ENCODE measurements at places on chromosomes 5 and 9.

DNA sequence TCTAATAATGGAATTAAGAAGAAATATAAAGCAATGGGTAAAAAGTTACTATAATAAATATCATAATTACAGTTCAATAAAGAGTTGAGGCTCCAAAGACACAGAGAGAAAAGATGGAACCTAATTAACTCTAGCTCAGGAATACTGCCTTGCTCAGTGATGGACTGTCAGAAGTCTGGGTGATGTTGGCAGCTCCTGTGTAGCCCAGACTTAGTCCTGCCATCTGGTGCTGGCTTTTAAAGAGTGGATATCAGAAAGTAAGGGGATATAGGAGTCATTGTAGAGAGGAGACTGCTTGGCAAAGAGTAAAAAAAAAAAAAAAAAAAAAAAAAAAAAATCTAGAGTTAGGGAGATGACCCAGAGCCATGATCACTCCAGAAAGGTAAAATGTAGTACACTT lies 551.9 kb upstream of the DMAC1 start:
- no peak for DNase-seq

GRCh38 chr5:165783024-165783423 lies 2277.6 kb downstream of the MAT2B start:
- no peak for DNase-seq

DNA sequence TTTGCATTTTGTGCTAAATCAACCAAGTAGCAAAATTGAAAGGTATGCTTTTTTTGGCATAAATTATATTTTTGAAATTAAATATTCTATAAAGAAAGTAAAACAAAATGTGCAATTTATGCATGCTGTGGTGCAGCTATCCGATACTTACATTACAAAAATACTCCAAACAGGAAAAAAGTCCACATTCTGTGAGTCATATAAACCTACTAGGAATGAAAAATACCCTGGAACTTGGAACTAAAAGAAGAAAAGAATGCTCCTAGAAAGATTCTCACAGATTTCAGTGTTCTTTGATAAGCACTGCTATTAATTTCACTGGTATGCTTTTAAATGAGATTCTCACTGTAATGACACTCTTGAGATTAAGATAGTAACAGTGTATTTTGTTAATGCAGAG lies 92.6 kb downstream of the OSMR start:
- DNase-seq: no peak

- DNase-seq: no peak
These were observed 263.3 kb downstream of the TMEM167A start for GRCh38 chr5:82813861-82814260.

DNA sequence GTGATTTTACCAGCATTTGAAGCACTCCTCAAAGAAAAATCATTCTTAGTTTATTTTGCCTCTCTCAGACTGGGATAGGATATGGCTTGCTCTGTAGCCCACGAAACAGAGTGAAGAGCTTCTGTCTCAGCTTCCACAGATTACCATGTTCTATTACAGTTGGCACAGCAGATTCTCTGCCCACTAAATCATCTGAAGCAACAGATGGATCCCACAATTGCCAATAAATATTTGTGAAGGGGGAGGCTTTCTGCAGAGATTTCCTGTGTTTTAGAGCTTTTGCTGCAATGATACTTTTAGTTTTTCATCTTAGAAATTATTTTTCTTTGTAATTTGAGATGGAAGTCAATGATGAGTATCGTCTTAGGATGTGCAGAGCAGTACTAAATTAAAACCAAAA lies 12.3 kb upstream of the MAP3K1 start:
- DNase-seq: no peak

DNA sequence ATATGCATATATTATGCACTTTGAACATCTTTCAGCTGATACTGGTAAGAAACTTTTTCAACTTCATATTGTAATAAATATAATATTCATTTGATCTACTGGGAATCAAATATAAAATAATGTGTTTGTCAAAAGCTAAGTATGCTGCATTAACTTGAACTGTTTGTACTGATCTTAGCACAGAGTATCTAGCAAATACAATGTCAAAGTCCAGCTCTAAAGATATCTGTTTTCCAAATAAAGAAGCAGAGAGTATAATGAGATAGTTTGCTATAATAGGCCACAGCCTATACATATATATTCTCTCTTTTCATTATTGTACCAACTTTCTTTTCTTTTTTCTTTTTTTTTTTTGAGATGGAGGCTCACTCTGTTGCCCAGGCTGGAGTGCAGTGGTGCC lies 417.0 kb downstream of the TMEM161B start:
- no peak for DNase-seq

GRCh38 chr5:83589786-83590185 lies 118.2 kb downstream of the VCAN start:
- peak; percentile 58 for DNase-seq

DNA sequence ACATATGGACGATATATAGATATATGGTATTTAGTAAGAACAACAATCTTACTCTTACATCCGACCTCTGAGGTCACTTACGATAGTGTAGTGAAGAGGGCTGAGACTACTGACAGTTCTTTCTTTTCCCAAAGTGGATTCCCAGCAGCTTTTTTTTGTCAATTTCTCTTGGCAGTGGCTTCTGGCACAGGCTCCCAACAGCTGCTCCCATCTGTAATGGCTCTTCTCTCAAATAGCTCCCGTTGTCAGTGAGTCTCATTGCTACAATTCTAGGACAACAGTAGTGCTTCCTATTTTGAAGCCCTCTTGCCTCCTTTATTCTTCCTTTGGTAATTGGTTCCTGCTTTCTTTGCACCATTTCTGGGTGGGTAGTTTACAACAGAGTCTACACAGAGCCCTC lies 68.4 kb downstream of the SLC25A46 start:
- no peak for DNase-seq

DNA sequence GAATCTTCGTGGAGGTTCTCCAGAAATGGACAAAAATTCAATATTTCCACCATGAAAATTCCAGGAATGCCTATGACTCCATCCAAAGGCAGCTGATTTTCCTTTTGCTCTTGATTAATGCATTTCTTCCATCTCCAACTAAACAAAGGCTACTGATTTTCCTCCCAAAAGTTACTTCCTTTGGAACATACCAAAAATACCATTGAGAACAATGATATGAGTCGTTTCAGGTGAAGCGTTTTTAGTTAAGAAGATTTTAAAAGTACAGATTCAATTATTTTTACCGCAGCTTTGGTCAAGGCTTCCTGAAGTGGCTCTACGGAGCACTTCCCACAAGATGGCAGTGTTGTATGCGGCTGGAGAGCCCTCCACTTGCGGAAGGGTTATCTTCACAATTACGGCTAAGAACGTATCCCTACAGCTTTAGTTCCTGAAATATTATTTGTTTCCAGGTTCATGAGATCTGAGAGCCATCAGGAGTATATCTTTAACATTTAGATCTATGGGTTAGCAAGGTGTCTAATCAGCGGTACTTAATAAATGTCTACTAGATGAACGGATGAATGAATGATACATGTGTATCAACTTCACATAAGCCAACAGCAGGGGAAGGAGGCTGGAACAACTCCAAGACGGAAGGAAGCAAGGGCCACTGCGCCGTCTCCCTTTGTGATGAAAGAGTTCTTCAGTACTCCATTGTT lies 35.9 kb upstream of the ARSB start:
- peak; percentile 19 for DNase-seq

DNA sequence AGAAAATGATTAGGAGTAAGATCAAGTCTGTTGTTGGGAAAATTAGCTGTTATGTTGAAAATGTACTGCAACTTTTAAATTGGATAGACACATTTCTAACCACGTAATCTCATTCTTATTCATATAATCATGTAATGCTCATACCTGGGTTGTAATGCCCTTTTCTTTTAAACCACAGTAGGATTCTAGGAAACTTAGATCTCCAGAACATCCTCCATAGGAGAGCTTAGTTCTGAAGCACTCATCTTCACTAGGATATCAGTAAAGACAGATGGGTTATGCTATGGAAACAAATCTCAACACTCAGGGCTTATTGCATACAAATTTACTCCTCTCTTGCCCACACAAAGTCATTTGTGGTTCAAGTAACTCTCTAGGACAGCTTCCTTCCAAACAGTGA lies 34.8 kb upstream of the ANXA1 start:
- DNase-seq: no peak

GRCh38 chr9:121376214-121376830 lies 6.3 kb upstream of the STOM start:
- DNase-seq: no peak

- DNase-seq: no peak
These were observed 37.6 kb downstream of the MARCHF6 start for GRCh38 chr5:10391130-10391529.

DNA sequence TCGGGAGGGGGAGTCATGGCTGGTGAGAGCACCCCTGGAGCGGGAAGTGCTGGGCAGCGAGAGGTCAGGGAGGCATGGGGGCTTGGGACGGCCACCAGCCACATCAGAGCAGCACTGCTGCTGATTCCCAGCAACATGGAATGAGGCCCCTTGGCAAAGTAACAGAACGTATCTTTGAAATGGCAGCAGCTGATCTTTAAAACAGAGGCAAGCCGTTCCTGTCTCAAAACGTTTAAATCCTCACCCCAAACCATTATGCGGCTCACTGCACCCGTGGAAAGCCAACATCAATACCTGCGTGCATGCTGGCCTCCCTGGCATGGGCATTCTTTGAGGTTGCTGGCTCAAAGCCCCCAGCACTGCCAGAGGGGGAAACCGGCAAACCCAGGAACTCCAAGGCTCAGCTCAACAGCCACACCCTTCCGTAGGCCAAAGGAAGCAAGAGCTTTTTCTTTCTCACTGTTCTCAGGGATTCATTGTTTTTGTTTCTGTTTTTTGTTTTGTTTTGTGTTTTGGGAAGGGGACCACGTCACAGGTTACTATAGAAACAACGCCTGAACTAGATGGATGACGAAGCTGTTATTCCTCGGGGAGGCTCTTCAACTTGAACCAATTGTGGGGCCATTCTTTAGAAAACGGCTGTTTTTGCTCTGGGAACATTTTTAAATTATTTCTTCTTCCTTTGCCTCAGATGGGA lies 28.1 kb upstream of the OBP2B start:
- DNase-seq: no peak

DNA sequence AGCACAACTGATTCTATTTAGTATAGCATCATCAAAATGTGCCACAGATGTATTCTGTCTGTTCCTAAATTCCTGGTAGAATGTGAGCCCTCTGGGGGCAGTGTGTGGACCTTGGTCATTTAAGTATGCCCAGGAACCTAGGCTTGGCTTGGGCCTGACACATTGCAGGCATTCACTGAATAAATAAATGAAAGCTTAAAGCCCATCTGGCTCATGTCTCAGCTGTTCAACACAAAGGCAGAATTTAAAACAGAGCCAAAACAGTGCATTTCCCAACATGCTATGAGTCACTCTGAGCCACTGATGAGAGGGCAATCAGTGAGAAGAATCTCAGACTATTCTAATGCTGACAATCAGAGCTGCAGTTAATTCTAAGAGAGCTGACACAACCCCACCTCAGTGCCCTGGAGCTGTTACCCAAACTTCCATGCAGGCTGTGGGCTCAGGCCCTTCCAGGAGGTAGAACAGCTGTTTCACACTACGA lies 8.1 kb downstream of the FAM193B start:
- no peak for DNase-seq

DNA sequence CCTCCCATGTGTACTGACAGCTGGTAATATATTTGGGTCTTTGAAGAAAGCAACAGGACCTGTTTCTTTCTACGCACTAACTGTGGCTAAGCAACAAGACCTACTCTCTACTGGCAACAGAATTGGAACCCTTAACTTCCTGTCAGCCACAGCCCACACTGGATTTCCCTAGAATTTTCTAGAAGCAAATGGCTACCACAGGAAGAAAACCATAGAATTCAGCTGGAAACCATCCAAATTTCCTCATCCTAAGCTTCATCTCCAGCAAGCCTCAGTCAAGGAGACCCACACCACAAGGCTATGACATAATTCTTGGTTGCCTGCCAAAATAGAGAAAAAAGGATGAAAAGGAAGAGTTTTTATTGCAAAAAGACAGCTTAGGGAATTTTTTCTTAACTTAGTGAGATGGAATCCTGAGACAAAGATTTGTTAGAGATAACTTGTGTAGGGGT lies 171.8 kb upstream of the TNC start:
- DNase-seq: no peak

GRCh38 chr9:14221558-14221957 lies 92.4 kb downstream of the NFIB start:
- no peak for DNase-seq

DNA sequence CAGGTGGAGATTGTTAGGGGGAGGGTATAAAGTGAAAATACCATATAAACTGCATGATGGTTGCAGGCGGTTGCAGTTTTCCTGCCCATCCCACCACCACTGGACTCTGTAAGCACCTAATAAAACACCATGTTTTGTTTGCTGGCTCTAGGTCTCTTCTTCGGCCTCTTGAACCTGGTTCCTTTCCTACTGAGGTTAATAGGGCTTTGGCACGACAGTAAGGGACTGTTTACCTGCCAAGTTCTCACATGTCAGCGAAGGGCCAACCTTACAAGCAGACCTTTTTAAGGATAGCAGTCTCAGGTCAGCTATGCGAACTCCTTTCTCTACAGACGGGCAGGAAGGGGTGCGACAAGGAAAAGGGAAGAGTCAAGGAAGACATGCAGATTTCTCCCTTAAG lies 3.4 kb upstream of the RFESD start:
- DNase-seq: no peak

GRCh38 chr5:170614065-170614490 lies 110.3 kb downstream of the KCNIP1 start:
- DNase-seq: no peak

- DNase-seq: no peak
These were observed 8.1 kb downstream of the ARL15 start for GRCh38 chr5:54302267-54302687.

DNA sequence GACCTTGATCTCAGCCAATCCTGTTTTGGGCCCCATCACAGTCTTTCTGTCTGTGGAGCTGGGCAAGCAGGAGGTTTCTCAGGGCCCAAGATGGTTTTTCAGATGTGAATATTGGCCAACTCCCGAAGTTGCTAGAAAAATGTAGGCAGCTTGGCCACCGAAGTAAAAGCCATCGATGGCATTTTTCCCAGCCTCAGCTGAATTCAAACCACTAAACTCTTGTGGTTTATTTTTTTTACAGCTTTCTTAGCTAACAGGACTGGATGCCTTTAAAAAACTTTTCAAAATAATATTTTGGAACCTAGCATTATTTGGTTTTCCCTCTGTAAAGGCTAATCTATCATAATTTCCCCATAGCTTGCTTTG lies 102.5 kb upstream of the ERCC6L2 start:
- DNase-seq: no peak

GRCh38 chr5:177426566-177427210 lies at the start of gene GRK6:
GRK6 (plus strand) TSS chr5:177426676; CDS start chr5:177426846, 170 bp downstream.
- no peak for DNase-seq

All from NCI-H1417 (cell line).